ENCODE measurements at places on chromosomes 2 and 18.

- DNase-seq = no peak
Measured at GRCh38 chr18:45068400-45069094, 387.9 kb downstream of the SETBP1 start.

GRCh38 chr2:160630801-160631590 lies 137.4 kb upstream of the RBMS1 start:
- no peak for DNase-seq

- DNase-seq = no peak
Measured at GRCh38 chr2:208142925-208143799, 2.8 kb downstream of the CRYGB start.

- peak; percentile 46 for DNase-seq
Measured at GRCh38 chr18:49858309-49859020, 45.1 kb upstream of the ACAA2 start.

GRCh38 chr2:226524381-226524843 lies 275.2 kb downstream of the IRS1 start:
- DNase-seq = no peak

DNA sequence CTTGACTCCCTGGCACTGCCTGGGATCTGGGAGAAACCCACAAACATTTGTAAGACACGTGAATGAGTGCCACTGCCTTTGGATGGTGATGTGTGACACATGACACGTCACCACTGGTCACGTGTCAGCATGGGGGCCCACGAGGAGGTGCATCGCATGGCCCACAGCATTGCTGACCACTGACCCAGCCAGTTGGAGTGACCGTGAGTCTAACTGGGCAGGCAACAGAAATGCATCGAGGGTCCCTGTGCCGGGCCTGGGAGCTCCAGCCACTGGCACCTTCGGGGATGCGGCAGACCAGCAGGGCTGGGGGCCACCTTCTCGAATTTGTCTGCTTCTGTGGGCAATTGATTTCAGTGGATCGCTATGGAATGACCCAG lies 121.9 kb upstream of the HDAC4 start:
- DNase-seq = no peak

DNA sequence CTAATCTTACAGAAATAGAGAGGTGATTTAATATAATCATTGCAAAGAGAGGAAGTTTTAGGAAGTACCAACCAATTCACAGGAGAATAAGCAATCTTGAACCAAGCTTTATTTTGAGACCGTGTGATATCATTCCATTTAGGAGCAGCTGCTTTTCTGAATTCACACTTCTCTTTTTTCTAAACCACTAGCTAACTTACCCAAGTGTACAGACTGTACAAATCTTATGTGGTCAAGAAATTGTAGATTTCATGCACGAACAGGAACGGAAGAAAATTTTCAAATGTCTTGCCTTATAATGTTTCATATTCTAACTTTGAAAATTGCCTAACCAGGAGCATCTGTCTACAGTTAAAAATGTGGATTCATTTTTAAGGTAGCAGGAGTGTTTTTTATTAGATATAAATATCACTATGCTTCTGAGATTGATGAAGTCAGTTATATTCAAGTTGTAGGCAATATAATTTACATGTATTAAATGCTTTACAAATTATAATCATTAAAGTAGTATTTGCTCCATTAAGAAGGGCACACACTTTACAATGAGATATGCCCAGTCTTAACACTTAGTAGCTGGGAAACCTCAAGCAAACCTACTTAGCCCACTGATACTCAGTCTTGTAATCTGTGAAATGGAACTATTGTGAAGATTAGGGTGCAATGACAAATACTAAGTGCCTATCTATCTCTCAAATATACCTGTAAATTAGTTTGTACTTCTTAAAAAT lies 302.2 kb upstream of the STON1 start:
- no peak for DNase-seq

GRCh38 chr2:114218383-114218782 lies 224.1 kb upstream of the DPP10 start:
- no peak for DNase-seq

DNA sequence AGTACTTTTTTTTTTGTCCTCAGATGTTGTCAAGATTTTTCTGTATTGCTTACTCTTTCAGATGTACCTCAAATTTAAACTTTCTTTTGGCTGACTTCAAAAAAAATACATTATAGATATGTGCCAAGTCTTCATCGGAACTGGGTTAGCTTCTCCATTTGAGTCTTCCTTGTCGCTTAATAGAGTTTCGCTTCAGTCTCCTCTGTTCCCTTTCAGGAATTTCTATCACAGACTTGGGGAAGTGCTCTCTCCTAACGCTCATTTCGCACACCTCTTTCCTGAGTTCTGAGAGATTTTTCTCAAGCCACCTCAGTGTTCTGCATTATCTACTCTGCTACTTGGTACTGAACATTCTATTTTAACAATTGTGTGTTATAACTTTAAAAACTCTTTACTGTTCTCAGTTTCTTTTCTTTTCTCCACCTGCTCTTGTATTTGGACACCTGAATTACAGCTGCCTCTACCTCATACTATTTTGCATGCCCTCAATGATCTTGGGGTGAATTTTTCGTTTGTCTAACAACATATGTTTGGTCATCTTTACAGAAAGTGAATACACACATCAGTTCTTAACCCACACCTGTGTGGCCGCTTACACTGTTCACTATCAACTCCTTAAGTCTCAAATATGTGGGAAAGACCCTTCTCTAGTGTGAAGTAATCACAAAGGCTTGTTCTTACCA lies 16.5 kb downstream of the PTPN2 start:
- DNase-seq = no peak

DNA sequence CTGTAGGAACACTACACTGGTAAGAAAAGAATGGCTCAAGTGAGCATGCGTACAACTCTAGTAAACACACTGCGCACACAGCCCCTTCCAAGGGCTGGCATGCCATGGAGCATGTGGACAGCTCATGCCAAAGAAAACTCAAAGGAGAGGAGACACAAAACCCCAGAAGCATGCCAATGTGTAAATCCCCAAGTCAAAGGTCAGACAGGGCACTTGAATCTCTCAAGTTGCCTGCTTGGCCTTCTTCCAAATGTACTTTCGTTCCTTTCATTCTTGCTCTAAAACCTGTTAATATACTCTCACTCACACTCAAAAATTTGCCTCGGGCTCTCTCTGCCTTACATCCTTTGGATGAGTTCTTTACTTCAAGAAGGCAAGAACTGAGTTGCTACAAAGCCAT lies 365.3 kb downstream of the NBAS start:
- no peak for DNase-seq

DNA sequence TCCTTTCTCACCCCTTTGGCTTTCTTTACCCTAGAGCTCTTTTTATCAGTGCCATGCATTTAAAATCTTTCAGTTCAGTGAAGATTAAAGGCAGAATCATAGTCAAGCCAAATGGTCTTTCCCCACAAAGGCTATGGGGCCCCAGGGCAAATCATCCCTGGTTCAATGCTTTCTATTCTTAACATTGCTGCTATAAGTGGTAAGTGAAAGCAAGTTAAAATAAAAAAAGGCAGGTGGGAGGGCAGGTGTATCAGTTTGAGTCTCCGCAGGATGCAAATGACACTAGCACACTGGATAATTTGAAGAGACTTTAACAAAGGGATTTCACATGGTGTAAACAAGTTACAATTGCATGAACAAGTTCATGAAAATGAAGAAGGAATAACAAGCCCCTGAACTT lies 757.4 kb downstream of the SATB2 start:
- DNase-seq = peak; percentile 52

DNA sequence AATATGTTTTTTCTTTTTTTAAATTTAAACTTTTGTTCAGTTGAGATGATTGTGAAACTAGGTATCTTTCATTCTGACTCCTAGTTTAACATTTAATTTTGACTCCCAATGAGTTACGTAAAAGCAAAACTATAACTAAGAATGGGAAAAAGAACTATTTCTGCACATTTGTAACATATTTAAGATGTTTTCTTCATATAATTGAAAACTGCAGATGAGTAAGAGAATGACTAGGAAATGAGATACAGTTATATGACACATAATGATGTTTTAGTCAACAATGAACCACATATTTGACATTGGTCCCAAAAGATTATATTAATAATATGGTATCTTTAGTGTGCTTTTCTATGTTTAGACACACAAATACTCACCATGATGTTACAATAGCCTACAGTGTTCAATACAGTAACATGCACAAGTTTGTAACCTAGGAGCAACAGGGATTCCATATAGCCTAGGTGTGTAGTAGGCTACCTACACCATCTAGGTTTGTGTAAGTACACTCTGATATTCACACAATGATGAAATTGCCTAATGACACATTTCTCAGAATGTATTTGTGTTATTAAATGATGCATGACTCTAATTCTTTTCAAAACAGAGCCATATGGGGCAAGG lies 12.6 kb downstream of the ERMN start:
- no peak for DNase-seq

- no peak for DNase-seq
Measured at GRCh38 chr2:51224790-51225189, 192.9 kb upstream of the NRXN1 start.

DNA sequence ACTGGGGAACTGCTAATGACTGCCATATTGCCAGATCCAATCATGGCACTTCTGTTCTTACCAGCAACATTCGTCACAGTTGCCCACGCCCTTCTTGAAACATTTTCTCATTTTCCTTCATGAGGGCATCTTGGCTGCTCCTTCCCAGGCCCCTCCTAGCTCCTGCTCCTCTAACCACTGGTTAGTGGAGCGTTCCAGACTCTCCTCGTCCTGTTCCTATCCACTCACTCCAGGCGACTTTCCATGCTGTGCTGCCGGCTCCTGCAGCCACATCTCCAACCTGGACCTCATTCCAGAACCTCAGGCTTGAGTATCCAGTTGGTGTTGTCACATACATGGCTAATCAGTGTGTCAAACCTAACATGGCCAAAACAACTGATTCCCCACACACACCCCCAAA lies 1.3 kb upstream of the ADI1 start:
- no peak for DNase-seq

GRCh38 chr2:98039085-98039756 lies 43.5 kb upstream of the TMEM131 start:
- no peak for DNase-seq

GRCh38 chr2:136378712-136379595 lies 261.0 kb upstream of the CXCR4 start:
- peak; percentile 61 for DNase-seq

DNA sequence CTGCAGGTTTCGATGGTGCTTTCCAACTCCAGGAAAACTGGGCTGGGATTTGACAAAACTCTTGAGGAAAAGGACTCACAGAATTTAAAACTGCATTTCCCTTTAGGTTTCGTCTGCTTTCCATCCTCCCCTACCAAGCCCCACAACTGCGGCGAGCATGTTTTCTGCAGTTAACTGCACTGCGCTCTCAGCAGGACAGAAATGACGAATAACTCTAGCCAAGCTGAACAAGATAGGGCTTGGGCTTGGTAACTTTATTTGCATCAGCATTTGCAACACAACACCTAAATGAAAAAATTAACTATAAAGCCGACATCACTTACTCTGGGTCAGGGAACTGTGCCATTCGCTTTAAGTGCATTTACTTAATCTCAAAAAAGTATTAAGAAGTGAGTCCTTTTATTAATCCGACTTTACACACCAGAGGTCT lies 669 bp upstream of the PIKFYVE start:
- DNase-seq = no peak

DNA sequence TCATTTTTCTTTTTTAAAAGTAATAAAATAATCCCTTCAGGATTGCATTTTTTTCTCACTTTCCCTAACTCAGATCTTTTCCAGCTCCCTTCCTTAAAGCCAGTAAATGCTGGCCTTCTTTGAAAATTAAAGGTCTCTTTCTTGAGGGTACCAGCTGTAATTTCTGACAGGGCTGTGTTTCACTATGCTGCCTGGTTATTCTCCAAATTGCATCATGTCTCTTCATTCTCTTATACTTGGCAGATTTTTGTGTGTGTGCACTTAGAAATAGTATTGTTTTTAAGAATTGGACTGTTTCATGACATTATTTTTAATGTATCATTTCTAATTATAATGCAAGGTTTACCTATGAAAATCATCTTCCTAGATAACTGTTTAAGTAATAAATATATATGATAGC lies 72.0 kb upstream of the EPB41L5 start:
- no peak for DNase-seq

- no peak for DNase-seq
Measured at GRCh38 chr2:109724533-109725460, 69.3 kb upstream of the RGPD5 start.

DNA sequence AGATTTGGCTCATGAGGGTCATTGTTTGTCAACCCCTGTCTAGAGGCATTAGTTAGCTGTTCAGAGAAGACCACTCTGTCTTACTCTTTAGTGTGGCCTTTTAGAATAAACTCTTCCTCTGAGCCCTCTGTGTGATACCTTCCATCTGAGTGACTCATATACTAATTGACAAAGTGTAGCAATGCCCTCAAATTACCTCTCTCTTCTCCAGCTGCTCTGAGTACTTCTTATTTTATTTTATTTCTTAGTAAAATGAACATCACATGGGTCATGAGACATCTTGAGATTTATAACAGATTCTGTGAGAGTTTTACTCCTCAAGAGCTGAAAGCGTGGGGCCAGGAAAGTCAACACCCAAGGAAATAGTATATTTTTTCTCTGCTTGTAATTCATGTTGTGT lies 67.4 kb downstream of the KCTD18 start:
- DNase-seq = no peak

GRCh38 chr2:113157118-113157896 lies 16.5 kb upstream of the PSD4 start:
- DNase-seq = peak; percentile 37

GRCh38 chr2:19731515-19731914 lies 170.3 kb downstream of the TTC32 start:
- DNase-seq = no peak

GRCh38 chr2:20157193-20157891 lies 67.6 kb downstream of the SDC1 start:
- DNase-seq = peak; percentile 65

GRCh38 chr2:102668171-102668570 lies 48.8 kb downstream of the SLC9A2 start:
- DNase-seq = no peak

- DNase-seq = no peak
Measured at GRCh38 chr18:3972291-3972930, 482.7 kb downstream of the DLGAP1 start.

DNA sequence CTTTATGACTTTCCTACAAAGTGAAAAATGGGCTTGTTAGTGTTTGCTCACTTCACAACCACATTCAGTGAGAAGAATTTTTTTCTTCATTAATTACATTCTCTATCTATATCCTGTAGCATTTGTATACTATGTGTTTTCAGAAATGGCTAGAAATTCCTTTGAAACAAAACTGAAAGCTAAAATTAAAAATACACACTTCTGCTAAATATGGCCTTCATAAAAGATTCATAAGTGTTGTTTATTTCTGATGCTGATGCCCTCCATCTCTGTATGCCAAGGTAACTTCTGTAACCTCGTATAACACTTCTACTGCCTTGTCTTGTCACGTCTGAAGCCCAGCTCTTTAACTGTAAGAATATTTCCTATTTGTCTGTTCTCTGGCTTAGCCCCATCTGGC lies 59.8 kb downstream of the PMAIP1 start:
- DNase-seq = no peak

GRCh38 chr18:36300211-36300610 lies 2.7 kb downstream of the FHOD3 start:
- no peak for DNase-seq

DNA sequence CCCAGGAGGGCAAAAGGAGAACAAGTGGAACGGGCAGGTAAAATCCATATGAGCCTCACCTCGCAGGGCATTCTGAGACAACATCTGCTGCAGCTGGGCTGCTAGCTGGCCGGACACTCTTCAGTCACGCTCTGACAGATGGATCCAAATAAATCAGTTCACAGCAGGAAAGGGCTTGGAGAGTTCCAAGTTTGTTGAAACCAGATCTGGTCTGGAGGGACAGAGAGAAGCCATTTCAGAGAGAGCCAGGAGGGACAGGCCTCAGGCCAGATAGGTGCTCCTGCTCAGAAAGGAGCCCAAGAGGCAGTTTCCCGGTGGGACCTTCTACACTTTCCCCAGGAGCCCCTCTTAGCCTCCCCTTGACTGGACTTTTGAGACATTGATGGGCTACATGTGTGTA lies 28.2 kb upstream of the TNP1 start:
- no peak for DNase-seq

Measured in NCI-H1105 (cell line).